ENCODE measurements at places on chromosomes 2 and 18.

GRCh38 chr2:59790186-59791003 is 763.1 kb downstream of the BCL11A start:
- no peak for DNase-seq

DNA sequence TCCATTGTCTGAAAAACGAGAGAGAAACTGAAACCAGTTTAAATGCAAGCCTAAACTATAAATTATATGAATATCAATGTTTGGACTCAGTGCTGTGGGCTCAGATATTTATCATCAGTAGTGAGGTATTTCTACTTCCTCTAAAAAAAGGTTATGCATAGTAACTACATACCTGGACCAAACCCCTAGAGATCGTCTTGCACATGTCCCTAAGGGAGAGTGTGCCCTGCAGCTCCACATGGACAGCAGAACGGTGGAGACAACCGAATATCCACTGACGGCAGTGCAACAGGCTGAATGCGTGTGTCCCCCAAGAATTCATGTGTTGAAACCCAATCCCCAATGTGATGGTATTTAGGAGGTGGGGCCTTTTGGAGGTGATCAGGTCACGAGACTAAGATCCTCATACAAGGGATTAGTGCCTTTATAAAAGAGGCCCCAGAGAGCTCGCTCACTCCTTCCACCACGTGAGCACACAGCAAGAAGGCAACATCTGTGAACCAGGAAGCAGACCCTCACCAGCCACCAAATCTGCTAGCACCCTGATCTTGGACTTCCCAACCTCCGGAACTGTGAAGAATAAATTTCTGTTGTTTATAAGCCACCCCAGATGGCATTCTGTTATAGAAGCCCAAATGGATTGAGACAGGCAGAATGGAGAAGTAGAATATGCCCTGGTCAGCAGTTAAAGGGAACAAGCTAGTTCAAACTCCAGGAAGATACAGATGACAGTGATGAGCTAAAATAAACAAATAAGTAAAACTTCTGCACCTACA is 208.4 kb downstream of the ANAPC1 start:
- no peak for DNase-seq

GRCh38 chr2:147792966-147793617 is 51.7 kb upstream of the ACVR2A start:
- no peak for DNase-seq

DNA sequence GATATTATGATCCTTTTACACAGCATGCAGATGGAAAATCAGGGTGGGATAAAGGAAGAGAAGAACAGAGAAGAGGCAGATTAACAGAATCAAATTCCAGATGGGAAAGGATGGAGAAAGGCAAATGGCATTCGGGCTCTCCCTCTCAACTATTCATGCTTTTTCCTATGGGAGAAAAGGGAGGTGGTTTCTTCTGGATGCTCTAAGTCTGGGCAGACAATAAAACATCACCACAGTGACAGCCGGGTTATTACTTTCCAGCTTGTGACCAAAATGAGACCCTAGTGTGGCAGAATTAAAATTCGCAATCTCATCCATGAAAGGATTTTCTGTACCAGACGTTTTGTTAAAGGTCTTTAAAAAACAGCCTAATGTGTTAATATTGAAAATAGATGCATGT is 440.7 kb downstream of the RND3 start:
- no peak for DNase-seq

GRCh38 chr2:524442-524841 is 152.8 kb downstream of the TMEM18 start:
- DNase-seq: no peak

DNA sequence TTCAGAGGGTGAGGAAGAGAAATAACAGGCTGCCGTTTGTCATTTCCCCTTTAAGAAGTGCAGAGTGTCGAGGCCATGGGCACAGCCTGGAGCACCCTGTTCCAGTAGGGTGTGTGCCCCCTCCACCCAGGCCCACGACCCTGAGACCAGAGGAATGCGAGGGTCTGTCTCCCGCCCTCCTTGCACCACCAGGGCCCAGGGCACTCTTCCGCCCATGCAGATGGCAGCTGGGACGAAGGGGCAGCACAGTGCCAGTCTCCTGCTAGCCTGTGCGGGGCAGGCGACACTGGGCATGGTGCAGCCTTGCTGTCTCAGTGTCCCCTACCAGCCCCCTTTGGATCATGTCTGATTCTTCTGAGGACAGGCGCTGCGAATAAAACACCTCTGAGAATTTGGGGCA is 15.8 kb upstream of the PDIA6 start:
- DNase-seq: no peak

DNA sequence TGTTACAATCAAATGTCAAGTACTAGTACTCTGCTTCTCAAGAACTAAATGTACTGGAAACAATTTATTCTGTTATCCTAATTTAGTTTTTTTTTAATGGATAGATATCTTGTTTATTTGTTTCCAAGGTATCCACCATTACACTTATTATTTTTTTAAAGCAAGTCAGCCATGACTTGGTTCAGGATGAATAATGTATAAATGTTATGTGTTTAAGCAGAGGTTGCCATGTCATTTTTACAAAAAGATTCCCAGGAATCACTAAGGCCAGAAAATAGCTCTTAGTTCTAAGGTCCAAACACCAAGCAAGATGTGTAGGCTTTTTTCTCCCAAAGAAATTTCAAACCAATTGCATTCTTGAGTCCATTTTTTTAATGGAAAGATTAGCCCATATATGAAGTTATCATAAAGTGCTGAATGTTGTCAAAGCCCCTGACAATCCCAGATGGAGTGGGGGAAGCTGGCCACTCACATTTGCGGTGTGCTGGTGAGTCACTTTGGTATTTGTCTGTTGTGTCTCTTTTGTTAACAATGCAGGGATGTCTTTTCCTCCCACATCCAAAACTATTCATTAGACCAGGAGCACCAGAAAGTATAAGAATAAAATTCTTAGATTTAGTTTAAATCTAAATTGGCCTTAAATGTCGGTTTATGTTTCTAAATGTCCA is 158.9 kb downstream of the COL6A3 start:
- peak; percentile 90 for DNase-seq

DNA sequence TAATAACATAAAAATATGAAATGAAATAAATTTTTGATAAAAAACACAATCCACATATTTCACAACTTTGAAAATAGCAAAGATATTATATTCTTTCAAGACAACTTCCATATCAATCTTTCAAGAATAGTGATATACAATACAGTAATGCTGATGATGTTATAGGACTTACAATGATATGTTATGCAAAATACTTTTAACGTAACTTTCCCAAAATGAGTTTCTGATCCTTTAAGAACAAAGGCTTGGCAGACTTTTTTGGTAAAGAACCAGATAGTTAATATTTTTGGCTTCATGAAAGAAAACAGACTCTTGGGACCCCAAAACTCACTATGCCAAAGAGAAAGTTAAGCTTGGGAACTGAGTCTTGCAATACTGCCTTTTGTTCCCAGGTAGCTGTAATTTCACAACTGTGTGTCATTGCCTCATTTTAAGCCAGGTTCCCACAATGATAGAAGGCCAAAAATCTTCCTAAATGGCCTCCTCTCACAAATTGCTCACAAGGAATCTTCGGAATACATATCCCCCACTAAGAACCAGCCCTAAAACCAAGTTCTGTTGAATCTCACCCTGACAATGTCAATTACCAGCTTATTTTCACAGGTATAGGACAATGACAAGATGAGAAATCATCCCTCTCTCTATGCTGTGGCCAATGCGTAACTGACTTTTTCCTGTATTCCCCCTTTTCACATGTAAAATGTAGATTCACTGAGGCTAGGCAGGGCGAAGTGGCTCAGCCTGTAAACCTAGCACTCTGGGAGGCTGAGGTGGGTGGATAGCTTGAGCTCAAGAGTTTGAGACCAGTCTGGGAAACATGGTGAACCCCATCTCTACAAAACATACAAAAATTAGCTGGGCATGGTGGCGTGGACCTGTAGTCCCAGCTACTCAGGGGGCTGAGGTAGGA is 54.8 kb upstream of the STRN start:
- no peak for DNase-seq

GRCh38 chr2:19874726-19875125 is 27.1 kb downstream of the TTC32 start:
- DNase-seq: no peak

- no peak for DNase-seq
Observed at GRCh38 chr2:128406736-128407554, 88.3 kb upstream of the HS6ST1 start.

DNA sequence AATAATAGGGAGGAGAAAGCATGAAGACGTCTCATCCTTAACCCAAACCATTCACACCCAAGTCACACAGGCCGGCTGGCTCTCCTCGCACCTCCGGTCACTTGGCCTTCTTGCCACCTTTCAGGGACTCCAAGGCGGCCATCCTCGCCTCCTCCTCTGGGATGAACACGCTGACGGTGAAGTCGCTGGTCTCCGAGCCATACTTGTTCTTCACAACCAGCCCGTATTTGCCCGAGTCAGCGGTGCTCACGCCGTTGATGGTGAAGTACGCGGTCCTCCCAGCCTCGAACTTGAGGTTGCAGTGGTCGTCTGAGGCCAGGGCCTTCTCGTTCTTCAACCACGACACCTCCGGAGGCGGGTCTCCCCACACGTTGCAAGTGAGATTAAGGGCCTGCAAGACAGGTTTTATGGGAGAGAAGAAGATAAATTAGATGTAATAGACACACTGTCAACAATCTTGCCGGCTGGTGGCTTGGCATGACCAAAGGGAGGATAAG is 54.3 kb upstream of the LPIN2 start:
- DNase-seq: no peak

- DNase-seq: no peak
Observed at GRCh38 chr2:73081181-73081671, 9.7 kb upstream of the SFXN5 start.

- DNase-seq: no peak
Observed at GRCh38 chr2:152523091-152523490, 188.1 kb downstream of the FMNL2 start.

GRCh38 chr2:206962966-206963365 is 23.6 kb downstream of the CPO start:
- no peak for DNase-seq

DNA sequence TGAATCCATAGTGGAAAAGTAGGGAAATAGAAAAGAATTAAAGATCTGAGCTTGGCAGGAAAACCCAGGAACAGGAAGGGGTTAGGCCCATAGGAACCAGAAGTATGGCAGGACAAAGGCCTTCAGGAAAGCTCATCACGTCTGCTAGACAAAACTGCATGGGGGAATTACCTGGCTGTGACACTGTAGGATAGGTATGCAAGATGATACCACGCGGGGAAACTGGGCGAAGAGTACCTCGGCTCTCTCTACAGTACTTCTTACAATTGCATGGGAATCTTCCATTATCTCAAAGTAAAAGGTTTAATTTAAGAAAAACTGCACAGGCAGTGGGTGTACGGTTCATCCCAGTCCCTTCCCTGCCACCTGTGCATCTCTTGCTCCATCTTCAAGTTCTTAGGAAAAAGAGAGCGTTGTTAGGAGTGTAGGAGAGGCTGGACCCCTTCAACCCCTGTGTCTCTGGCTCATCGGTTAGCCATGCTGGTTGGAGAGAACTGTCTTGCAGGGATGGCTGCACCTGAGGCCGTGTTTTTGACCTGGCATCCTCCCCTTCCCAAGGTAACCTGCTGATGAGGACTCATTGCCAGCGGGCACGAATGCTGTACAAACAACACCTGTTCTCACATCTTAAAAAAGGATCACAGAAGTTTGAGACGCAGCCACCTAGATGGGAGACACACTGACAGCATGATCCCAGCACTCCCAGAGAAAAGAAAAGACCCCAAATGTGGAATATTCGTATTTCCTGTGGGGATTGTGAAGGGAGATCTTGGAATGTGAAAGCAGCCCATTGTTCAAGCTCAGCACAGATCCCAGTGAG is 120.5 kb upstream of the COPS8 start:
- no peak for DNase-seq

DNA sequence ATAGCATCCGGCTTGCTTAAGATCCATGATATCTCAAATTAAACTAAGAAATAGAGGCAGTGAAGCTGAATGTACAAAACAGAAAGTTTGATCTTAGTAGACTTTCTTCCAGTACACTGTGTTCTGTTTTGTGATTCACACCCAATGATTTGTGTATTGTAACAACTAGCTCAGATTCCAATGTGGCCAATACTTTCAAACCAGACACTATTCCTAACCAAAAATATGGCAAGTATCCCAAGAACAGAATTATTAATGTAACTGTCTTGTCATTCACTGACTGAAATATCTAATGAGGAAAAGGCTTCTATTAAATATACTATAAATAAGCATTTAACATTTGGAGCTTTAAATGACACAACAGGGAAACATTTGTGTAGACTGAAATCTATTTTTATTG is 299.1 kb downstream of the NRXN1 start:
- no peak for DNase-seq

- DNase-seq: peak; percentile 53
Observed at GRCh38 chr18:34773961-34774766, 64.1 kb downstream of the DTNA start.

DNA sequence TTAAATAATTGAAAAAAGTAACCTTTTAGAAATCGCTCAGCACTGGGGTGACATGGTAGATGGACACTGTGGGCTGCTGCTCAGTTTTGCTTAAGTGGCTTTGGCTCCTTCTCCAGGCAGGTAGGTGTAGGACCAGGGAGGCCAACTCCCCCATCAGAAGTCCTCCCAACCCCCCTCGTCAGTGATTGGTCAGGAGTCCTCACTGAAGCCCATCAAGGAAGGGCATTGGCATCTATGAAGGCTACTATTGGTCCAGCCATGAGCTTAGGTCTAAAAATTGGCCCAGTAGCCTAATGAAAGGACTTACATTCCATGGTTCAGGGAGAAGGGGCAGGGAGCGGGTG is 34.7 kb downstream of the ST3GAL5 start:
- DNase-seq: no peak

DNA sequence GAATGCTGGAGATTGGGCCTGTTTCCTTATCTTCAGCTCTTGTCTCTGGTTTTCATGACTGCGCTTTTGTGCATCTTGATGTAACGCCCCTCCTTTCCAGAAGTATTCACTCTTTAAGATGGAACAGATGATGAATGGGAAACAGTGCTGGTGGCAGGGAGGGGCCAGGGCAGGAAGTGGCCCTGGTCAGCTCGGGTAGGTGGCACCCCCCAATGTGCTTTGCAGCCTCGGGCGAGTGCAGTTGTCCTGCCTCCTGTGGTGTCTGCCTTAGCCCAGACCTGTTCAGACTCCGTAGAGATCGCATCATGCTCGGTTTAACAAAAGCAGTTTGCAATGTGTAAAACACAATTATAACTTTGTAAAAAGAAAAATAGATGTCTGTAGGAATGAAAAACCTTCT is 17.0 kb upstream of the MGAT4A start:
- DNase-seq: no peak

DNA sequence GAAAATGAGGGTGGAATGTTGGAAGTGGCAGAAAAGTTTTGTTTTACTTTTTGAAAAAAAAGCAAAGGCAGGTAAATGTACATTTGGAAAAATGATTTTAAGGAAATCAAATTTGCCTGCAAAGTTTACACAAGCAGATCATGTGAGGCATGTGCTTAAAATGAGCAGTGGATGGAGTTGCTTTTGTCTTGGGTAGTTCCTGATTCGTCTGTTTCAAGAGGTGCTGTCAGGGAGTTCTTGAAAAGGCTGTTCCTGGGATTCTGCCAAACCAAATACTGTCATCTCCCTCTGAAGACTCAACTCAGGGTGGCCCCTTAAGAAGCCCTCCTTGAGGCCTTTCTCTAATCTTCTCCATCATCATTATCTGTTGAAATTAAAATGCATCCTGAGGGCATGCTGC is 59.0 kb downstream of the TACR1 start:
- no peak for DNase-seq

GRCh38 chr2:38146907-38147307 is 71.0 kb upstream of the CYP1B1 start:
- peak; percentile 91 for DNase-seq

GRCh38 chr18:4831127-4831526 is 365.9 kb downstream of the AKAIN1 start:
- no peak for DNase-seq

Measured in SJSA1 (cell line).